DND-41 (cell line): ENCODE measurements at places on chromosomes 6 and 20.
A peak's percentile ranks its signal among the peaks of the same experiment; 100 is the strongest.

DNA sequence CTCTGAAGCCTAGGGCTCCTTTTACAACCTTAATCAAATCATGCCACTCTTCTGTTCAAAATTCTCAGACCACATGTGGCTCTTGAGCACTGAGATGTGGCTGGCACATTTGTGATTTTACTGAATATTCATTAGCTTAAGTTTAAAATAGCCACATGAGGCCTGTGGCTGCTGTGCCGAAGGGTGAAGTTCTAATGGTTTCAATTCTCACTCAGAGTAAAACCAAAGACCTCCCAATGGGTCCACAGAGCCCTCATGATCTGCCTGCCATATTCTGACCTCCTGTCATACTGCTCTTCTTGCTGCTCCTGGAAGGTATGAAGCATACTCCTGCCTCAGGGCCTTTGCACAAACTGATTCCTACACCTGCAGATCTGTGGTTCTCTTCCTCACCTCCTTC is 7.8 kb upstream of the CST3 start:
- DNase-seq = no peak

DNA sequence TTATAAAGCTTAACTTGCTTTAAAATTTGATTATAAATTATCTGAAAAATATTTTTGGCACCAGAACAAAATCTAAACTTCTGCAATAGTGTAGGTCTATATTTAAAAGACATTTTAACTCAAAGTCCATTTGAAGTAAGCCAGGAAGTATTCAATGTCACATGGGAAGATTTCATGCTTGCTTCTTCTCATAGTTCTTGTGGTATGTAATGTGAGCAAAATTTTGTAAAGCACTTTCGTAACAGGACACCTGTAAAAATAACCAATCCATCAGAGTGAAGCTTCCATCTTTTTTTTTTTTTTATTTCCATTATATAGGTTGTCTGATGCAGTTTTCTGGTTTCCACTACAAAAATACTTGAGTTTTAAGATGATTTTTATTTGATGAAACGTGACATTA is 386.1 kb downstream of the LAMA2 start:
- DNase-seq = no peak

GRCh38 chr6:88381289-88381642 is 215.1 kb upstream of the CNR1 start:
- DNase-seq = no peak

- no peak for DNase-seq
Observed at GRCh38 chr6:16498237-16498636, 259.9 kb downstream of the GMPR start.

GRCh38 chr6:33613146-33613794 is 7.9 kb upstream of the ITPR3 start:
- no peak for DNase-seq

DNA sequence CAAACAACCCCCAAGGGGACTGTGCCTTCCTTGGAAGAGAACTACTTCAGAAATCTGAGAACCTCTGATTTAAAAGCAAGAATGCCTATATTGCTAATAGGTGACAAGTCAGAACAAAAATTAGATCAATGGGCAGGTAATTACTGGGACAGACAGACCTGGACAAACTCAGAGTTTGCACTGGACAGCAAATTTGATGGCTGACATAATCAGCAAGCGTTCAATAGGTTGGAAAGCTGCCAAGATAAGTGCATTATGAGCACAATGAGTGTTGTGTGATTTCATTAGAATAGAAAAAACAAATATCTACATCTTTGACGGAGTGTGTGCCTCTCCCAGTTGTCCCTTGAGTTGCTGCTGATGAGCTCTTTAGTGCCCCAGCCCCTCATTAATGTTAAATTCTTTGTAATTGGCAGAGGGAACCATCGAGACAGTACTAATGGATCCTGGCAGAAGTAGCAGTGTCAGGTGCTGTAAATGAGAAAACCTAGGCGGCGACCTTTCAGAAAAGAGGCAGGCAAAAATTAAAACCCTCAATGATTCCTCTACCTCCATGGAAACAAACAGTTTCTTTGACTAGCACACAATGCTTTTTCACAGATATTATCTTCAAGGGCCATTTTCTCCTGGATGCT is 116.5 kb upstream of the COL21A1 start:
- DNase-seq = no peak

- peak; percentile 70 for DNase-seq
Observed at GRCh38 chr6:125780540-125781313, 10.0 kb upstream of the NCOA7 start.

DNA sequence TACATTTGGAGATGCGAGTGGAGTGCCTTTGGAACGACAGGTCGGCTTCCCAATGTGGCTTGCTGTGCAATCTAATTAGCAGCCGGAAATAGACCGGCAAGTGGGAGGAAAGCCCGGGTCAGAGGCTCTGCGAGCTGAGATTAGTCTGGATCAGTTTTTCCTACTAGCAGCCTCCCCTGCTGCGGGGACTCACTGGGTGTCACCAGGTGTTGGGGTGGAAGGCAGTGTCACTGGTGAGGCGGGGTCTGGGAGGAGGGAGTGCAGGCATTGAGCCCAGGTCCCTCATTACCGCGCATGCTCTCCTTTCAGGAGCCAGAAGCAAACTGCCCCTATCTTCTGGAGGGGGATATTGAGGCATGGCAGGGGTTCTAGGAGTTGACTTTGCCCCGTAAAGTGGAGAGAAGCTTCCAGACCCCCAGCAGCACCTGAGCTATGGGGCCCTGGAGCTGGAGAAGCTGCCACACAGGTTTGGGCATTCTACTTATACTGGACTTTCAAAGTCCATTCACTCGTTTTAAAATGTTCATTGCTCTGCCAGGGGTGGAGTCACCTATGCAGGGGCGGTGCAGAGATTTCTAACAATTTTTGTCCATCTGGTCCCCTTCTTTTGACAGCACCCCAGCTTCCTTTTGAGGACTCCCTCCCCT is 11.0 kb downstream of the SULF2 start:
- DNase-seq = no peak

DNA sequence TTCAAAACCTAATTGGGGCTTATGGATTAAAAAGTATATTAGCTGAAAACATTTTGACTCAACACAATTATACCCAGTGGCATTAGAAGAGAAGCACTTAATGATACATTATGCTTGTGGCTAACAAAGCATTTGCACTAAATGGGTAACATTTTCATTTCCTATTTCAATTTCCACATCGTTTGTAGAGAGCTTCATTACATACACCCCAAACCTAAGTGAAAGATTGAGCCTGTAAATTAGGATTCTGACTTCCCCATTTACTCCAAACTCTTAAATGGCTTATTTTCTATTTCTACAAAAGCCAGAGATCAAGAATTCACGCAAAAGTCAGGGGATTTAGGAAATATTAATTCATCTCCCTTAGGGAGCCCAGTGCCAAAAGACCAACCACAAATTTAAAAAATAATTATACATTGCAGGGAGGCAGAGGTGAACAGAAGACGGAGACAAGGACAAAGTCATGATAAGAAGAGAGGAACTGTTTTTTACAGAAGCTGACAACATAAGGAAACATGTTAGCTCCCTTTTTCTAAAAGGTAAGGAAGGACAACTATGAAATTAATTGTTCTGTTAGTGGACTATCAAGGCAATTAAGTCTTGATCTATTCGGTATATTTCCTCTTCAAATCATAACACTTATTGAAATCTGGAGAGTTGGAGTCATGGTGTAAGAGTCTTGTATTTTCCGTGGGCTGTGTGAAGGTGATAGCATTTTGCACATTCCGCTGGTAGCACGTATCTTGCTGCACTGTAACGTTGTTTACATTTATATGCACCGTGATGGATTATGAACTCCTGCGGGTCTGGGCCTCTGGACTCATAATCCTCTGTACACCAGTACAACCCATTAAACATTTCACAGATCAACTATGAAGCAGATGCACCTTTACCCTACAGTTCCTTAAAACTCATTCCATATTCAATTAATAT is 24.8 kb upstream of the EZR start:
- DNase-seq = no peak

- DNase-seq = peak; percentile 52
Observed at GRCh38 chr6:154249499-154250298, 106.9 kb downstream of the IPCEF1 start.

DNA sequence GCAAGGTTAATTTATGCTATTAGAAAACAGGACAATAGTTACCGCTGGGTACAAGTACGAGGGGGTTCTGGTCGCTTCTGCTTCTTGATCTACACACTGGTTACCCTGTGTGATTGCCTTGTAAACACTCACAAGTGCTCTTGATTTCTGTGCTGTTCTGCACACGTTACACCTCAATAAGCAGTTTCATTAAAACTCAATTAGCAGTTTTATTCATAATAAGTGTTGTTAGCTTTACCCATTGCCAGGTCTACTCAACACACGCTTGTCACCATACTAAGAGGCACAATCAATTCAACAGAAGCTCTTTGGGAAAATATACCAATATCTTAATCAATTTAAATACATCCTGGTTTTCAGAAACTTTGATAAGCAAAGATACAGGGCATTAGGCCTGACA is 20.4 kb downstream of the BMP7 start:
- DNase-seq = no peak

DNA sequence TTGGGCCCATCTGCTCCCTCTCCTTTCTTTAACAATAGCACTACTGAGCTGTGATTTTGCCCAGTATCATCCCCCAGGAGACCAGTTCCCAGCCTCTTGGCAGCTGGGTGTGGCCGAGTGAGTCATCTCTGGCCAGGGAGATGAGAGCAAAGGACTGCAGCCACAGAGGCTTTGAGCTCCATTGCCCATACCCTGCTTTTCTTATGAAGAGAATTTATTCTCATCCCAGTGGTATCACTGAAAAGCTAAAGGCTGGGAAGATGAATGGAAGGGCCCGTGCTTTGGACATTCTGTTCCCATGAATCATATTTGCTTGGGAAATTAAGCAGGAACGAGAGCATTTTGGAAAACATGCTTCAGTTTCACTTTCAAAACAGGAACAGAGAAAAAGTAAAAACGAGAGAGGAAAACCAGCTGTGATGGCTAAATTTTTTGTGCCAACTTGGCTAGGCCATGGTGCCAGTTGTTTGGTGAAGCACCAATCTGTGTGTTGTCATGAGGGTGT is 14.9 kb downstream of the CST3 start:
- no peak for DNase-seq

- DNase-seq = no peak
Observed at GRCh38 chr6:17178326-17178725, 76.5 kb downstream of the STMND1 start.

DNA sequence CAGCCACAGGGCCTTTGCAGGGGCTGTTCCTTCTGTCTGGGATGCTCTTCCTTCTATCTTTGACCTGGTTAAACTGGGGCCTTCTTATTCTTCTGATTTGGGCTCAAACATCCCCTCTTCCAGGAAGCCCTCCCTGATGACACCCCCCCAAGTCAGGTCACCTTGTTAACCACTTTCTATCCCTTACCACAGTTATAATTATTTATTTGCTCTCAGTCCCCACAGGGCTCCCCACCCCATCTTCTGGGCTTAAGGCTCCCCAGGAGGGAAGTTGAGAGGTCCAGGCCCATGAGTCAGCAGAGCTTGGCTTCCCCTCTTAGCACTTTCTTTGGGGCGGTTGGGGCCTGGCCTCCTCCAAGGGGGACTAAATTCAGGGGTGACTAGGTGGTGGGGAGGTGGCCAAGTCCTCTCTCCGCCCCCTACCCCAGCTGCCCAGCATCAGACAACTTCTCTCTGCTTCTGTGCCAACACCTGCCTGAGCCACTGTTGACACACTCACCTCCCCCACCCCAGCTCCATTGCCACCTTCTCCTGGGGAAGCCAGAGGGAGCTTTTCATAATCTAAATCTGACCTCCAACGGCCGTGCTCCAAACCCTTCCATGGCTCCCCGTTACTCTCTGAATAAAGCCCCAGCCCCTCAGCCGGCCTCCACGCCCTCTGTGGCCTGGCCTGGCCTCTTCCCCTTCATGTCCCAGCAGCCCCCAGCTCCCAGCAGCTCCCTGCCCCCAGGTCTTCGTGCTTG is 70.0 kb downstream of the CEBPB start:
- no peak for DNase-seq

GRCh38 chr20:10540636-10541493 is 105.8 kb downstream of the SLX4IP start:
- DNase-seq = no peak

DNA sequence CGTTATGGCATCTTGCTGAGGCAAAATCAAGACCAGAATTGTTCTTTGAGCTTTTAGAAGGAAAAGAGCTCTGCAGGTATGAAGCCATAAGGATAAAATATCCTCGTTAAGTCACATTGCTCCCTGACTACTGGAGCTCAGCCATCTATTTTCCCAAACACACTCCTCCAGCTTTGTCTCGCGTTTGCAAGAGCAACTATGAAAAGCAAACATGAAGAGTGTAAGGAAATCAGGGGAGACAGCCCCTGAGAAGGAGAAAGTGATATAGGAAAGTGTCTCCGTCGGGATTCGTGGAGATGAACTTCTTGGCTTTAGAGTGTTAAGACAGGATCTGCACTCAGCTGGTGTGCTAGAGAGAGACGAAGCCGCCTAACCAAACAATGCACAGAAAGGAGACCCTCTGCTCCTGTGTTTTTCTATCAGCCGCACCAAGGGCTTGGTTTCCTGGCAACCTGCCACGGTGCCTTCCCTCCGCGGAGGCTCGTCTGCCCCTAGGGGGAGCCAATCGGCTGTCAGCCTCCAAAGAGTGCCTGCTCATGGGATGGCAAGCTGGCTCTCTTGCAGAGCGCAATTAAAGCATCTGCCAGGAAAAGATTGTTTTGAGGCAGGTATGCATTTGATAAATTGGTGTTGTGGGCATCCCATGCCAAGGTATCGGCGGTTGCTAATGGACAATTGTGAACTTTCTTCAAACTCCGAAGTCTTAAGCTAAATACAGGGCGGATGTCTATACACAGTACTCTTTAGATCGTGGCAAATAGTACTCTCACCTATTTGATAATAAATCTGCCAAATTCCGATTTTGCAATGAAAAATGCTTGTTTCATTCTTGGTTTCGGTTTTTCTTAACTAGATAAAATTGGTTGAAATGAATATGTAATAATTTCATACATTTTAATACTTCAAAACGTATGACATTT is 603.2 kb downstream of the RNF144B start:
- DNase-seq = peak; percentile 66

DNA sequence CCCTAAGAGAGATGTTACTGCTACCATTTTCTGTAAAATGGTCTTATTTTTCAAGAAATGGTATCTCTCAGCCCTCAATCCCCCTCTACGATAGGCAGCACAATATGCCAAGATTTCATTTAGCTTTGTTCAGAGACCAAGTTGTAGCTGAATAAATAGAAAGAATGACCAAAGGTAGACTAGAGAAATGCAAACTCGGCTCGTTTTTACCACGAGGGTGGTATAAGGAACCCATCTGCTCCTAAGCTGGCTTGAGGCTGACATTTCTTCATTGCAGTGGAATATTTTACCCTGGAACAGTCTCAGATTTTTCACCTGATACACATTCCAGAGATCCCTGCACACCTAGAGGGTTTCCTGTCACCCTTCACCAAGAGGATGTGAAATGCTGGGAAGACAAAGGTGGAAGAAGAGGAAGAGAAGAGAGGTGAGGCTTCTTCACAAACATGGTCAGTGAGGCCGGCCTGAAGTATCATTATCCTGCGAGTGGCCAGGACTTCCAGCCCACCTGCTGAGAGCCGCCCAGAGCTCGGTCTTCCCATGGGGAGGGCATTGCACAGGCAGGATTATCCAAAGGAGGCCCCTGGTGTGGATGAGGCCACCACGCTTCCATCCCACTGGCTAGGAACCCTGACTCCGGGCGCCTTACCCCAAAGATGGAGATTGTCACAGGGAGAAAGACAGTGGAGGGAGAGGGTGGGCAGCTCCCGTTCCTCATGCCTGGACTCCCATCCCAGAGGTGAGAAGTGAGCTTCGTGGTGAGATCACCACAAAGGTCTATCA is 57.1 kb upstream of the AFDN start:
- DNase-seq = no peak

GRCh38 chr6:90098001-90098531 is 198.6 kb downstream of the BACH2 start:
- peak; percentile 58 for DNase-seq
